ENCODE measurements at places on chromosomes 1 and 21. TPM values are rescaled to one million over a fixed set of nuclear protein-coding genes. Genes with fewer than 3 reads are reported as not detected.

SPATA45 gene
- total RNA-seq: not detected

C1orf74 gene
- 4.4 TPM for total RNA-seq

OR6K3 gene
- total RNA-seq: not detected

ADAMTSL4 gene
- total RNA-seq: 0.80 TPM

NBPF4 gene
- total RNA-seq: not detected

RNU1-2 gene
- total RNA-seq: under 0.01 TPM

ARHGEF16 gene
- total RNA-seq: 36.6 TPM

AXDND1 gene
- not detected for total RNA-seq

SYCP1 gene
- total RNA-seq: not detected

INAVA gene
- 84.0 TPM for total RNA-seq

PLEKHA6 gene
- 10.4 TPM for total RNA-seq

OR2L3 gene
- not detected for total RNA-seq

CYP4Z1 gene
- not detected for total RNA-seq

RRP15 gene
- 8.1 TPM for total RNA-seq

FMO2 gene
- total RNA-seq: not detected

ESPN gene
- total RNA-seq: not detected

RSPH1 gene
- total RNA-seq: 1.8 TPM

ANKRD34A gene
- 0.14 TPM for total RNA-seq

MFAP2 gene
- total RNA-seq: 42.2 TPM

TRIM58 gene
- total RNA-seq: 6.0 TPM

PTCH2 gene
- total RNA-seq: not detected

HAO2 gene
- total RNA-seq: not detected

CENPF gene
- total RNA-seq: 80.5 TPM

PPFIA4 gene
- 11.6 TPM for total RNA-seq

EPHX1 gene
- 20.3 TPM for total RNA-seq
